Tibial artery (tissue), 4 donors: ENCODE measurements at places on chromosomes 16 and 17.
A peak's percentile ranks its signal among the peaks of the same experiment; 100 is the strongest.

GRCh38 chr16:24700549-24701392 lies 28.7 kb upstream of the TNRC6A start:
- DNase-seq: peak; percentile 89

- DNase-seq: no peak
These were observed 28.5 kb downstream of the CRLF3 start for GRCh38 chr17:30796016-30796415.

DNA sequence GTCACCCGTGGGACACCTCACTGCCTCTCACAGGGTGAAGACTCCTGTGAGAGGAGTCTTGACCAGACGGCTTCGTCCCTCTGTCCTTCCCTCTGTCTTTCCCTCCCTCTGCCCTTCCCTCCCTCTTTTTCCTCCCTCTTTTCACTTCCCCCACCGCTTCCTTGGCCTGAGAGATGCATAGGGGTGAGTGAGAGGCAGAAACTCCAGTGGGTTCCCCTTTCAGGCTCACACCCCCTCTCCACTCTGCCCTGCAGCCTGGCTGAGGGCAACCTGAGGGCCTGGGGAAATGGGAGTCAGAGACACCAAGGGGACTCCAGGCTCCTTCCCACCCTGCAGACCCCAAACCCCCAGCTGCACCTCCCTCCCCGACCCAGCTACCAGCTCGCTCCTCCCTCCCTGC lies 14.6 kb upstream of the KRT17 start:
- DNase-seq: no peak

- DNase-seq: no peak
These were observed 222.8 kb upstream of the SDK2 start for GRCh38 chr17:73867056-73867455.

DNA sequence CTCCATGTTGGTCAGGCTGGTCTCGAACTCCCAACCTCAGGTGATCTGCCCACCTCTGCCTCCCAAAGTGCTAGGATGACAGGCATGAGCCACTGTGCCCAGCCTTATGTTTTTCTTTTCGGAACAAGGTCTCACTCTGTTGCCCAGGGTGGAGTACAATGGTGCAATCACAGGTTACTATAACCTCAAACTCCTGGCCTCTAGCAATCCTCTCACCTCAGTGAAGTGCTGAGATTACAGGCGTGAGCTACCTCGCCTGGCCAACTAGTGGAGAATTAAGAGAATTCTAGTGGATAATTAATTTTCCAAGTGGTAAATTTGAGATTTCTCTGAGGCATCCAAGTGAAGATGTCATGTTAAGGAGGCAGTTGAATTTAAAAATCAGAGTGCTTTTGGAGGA lies 2.9 kb upstream of the FBXO47 start:
- no peak for DNase-seq

DNA sequence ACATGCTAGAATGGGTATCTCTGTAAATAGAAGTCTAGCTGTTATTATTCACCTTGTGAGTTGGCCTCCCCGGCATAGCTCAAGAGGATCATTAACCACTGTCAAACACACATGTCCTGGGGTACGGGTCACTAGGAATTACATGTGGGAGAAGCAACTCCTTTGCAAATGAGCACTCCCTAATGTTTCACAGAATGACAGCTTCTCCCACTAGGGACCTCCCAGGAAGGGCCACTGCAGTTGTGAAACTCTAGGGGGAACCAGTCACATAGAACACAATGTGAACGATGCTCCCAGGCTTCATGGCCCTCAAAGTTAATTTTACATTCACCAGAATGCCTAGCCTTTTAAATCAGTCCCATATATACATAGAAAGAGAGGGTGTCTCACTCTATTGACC lies 12.4 kb upstream of the ZNF19 start:
- DNase-seq: no peak

DNA sequence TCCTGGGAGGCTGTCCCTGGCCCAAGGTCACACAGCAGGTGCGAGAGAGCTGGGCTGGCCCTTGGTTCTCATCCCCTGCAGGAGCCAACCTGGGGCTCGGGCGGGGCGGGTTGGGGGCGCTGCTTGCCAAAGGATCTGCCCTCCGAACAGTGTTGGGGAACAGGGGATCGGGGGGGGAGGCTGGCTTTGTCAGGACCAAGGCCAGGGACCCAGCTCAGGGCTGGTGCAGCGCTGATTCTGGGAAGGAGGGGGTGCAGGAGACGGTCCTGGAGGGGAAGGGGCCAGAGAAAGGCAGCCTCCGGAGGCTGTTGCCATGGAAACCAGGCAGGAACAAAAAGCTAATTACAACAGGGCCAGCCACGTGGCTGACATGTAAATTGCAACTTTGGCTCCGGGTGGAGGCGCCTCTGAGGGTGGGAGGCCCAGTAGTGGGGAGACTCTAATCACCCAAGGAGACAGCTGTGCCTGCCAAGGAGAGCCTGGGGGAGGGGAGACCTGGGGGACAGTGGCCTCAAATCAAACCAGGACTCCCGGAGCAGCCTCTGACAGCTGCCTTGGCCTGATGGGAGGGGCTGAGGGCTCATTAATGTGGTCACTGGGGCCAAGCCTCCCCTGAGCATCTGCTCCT lies 1.3 kb downstream of the TUBB3 start:
- no peak for DNase-seq

- DNase-seq: no peak
These were observed 100.7 kb downstream of the CYLD start for GRCh38 chr16:50842589-50842988.

GRCh38 chr17:70076831-70077230 lies 1.8 kb downstream of the KCNJ16 start:
- DNase-seq: no peak

DNA sequence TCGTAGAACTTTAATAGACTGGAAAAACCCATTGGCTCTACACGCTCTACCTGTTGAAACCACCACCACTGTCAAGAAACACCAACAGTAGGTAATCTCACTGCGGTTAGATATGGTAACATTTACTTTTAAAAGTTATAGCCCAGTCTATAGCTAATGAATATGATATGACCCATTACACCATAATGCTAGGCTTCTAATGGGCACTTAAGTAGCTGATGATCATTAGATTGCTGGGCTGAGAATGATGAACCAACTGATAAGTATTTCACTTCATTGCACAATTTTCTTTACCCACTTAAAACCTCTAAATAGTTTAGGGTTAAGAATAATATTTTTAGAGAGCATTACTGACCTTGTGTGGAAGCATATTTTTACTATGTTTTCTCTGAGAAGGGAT lies 788.9 kb upstream of the CA10 start:
- no peak for DNase-seq

DNA sequence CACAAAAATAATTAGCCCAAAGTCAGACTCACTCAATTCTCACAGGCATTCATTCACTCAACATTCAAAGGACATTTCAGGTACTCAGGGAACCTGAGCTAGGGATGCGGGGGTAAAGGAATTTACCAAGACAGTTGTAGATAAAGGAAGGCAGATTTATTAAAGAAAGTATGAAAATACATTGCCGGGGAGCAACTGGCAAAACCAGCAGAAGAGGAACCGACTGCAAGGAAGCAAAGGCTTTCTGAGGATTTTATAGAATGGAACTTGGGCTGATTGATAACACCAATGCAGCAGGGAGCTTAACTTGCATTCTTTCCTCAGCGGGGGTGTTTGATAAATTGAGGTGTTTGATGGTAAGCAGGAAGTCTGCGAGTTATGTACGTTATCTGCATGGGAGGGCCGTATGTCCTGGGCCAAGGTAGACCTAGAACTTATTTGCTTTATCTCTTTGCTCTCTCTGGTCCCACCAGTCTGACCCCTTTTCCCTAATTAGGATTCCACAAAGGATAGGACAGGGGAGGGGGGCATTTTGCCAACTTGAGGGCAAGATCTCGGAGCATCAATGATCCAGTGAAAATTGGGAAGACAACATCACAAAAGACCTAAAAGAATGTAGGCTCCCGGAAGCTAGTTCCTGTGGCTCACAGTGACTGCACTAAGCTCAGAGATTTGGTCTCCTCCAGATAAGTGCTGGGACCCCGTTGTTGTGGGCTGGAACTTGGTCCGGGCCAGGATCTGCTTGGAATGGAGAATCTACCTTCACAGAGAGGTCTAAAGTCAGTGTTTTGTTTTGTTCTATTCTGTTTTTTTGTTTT lies 5.8 kb upstream of the MT3 start:
- DNase-seq: no peak

- no peak for DNase-seq
These were observed 266.9 kb upstream of the DYNLRB2 start for GRCh38 chr16:80273635-80274538.

DNA sequence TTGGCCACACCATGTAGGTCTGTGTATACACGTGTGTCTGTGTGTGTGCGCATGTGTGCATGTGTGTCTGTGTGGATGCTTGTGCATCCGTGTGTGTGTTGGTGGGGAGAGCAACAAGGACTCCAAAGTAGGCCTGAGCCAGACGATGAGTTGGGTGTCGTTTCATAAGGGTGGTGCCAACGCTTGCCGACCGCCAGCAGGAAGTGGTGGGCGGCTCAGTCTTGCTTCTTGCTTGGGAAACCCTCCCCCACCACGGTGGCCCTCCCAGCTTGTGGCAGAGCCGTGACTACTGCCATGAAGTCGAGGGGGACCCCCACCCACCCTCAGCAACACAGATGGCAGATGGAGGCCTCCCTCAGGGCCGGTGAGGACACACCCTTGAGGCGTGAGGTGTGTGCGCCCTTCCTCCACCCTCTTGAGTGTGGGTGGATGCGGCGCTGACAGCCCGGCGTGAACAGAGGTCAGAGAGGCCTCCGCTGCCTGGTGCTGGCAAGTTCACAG lies 17.5 kb downstream of the SBK1 start:
- DNase-seq: no peak

- DNase-seq: no peak
These were observed 14.6 kb upstream of the CDH8 start for GRCh38 chr16:62050793-62051192.

- DNase-seq: peak; percentile 69
These were observed 174.8 kb downstream of the PRKCB start for GRCh38 chr16:24010440-24011089.

DNA sequence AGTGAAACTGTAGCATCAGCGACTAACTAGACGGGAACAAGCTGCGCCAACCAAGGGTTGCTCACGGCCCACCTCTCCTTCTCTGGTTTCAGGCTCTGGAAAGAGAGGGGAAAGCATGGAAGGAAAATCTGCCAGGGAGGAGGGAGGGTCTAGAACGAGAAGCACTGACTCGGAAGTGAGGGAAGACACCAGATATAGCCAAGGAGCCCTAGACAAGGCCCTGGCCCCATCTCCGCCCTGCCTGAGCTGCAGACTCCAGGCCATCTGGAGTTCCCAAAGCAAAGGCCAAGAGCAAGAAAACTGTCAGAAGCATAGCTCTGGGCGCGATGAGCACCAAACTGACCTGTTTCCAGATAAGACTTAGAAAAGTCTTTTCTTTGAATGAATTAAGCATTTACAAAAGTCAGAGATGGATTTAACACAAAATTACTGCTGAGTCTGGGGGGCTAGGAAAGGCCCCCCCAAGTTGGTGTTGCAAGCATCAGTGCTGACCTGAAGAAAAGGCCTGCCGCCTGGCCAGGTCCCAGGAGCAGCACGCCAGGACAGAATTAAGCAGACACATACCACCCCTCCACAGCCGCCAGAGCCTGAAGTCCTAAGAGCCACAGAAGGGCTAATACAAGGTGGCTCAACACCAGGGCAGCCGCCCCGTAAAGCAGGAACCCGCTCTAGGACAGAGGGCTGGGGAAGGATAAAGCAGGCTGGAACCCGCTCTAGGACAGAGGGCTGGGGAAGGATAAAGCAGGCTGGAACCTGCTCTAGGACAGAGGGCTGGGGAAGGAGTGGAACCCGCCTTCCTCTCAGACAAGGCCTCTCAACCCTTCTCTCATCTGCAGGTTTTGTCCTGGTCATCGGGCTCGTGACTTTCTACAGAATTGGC lies 20.7 kb downstream of the TMEM204 start:
- DNase-seq: no peak

GRCh38 chr17:81986606-81987005 lies 9.2 kb downstream of the ASPSCR1 start:
- DNase-seq: no peak

GRCh38 chr16:4388271-4389021 lies 16.8 kb downstream of the VASN start:
- no peak for DNase-seq

DNA sequence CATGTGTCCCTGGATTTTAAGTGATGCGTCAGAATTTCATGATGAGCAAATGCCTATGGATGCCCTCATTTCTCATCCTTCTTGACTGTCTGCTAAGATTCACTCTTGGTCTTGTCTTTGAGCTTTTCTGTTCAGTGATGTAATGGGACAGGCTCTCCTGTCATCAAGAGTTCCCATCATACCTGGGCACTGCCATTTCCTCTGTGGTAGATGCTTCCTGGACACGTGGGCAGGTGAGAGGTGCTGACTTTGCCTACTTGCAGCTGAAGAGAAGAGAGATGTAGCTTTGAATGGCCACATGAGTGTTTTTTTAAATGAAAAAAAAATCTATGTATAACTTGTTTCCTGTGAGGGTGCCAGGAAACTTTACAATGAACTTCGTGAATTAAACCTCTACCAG lies 557.7 kb downstream of the MAF start:
- no peak for DNase-seq

- no peak for DNase-seq
These were observed 220.7 kb downstream of the ENGASE start for GRCh38 chr17:79295307-79295706.

- no peak for DNase-seq
These were observed 271.7 kb upstream of the TBX2 start for GRCh38 chr17:61127960-61128359.

DNA sequence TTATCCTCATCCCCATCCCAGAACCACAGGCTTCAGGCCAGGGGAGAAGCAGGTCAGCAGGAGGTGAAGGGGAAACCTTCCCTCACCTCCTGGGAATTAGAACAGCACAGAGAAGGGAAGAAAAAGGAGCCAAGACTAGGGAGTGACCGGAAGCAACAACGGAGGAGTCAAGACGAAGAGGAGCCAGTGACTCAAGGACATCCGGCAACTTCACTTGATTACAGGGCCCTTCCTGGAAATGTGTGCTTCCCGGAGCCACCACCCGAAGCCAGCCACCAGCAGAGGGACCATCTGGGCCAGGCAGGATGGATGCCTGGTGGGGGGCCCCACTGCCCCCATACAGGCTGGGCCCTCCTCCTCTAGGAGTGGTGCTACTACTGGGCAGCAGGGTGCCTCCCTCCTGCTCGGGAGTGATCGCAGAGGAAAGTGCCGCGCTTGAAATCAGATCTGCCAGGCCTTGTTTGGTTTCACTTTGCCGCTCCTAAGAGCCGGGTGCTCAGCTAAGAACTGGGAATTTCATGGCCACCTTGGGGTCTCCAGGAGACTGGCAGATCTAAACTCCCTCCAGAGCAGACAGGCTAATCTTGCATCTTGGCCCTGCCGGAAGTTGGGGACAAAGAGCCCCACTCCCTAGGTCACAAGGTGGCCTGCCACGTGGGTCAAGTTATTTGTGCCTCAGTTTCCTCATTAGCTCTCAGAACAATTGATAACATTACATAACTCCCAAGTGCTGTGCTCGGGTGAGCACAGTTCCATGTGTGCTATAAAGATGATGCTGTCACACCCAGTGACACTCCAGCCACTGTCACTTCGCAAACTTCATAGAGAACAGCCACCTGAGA lies 6.6 kb downstream of the CDC42EP4 start:
- peak; percentile 82 for DNase-seq

- no peak for DNase-seq
These were observed 4.0 kb downstream of the STXBP4 start for GRCh38 chr17:54972406-54973138.
